ENCODE measurements at places on chromosomes 2 and 18.

- no peak for DNase-seq
Observed at GRCh38 chr2:119082821-119083400, 75.6 kb downstream of the C1QL2 start.

GRCh38 chr18:46214435-46214834, 110.2 kb downstream of the HAUS1 start:
- DNase-seq: no peak

DNA sequence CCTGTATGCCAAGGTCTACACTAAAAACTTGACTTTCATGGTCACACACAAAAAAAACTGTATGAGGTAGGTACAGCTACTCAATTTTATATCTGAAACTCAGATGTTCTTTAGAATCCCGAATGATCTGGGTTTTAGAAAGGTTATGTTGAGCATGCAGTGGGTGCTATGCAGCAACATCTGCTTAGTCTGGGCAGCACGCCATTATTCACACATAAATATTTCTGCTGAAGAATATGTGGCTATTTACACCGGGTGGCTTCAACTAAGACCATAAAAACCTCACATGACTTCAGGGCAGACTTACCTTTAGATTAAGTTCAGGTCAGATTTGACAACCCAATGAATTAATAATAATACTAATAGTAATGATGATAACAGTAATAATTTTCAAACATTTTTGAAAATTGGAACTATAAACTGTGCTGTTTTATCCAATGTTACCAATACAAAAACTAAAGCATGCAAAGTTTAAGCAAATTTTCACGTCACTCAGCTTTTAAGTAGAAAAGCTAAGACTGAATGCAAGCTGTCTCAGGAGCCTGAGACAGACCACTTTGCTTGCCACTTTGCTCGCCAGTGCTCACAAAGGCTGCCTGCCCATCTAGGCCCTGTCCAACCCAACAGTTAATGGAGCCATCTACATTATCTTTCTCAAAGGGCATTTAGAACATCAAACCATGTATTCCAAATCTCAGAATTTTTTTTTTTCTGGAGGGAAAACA, 292.0 kb downstream of the CNTNAP5 start:
- DNase-seq: no peak

DNA sequence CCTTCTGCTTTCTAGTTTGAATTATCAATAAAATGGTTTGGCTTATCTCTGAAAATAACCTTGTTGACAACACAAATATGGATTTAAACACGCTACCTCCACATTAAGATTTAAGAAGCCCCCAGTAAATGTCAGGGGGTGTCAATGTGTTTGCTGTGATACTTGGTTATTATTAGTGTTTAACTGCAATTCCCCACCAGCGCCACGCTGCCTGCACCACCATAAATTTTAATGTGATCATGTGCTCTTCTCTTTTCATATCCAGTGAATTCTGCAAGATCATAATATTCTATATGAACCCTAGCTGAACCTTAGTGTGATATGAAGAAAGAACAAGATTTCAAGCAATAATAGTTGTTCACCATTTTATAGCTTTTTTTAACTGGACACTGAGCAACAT, 330.7 kb downstream of the AGPS start:
- DNase-seq: no peak

GRCh38 chr2:161204846-161205245, 44.6 kb downstream of the TANK start:
- no peak for DNase-seq

- DNase-seq: no peak
Observed at GRCh38 chr2:179266271-179266670, 1.6 kb upstream of the SESTD1 start.

GRCh38 chr2:127762846-127763245, 48.1 kb downstream of the WDR33 start:
- DNase-seq: no peak

- DNase-seq: no peak
Observed at GRCh38 chr2:170461889-170462288, 253.2 kb upstream of the SP5 start.

- DNase-seq: no peak
Observed at GRCh38 chr18:43012951-43013350, 102.5 kb downstream of the RIT2 start.

GRCh38 chr2:97737421-97738178, 24.2 kb downstream of the ZAP70 start:
- DNase-seq: no peak

DNA sequence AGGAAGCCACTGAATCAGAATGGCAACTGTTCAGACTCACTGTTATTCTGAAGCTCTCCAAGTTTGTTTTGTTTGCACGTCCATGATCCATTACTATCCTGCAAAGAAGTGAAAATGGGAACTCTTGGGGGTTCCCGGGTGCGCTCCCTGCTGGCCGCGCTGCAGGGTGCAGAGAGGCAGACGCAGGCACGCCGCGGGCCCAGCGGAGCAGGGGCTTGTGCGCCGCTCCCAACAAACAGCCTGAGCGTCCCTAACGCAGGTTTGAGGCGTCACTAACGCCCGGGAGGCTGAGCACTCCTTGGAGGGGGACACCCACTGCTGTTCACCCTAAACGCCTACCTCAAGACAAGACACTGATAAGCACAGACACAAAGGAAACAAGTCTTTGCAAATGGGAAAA, 14.3 kb upstream of the PIEZO2 start:
- no peak for DNase-seq

- DNase-seq: no peak
Observed at GRCh38 chr2:217839073-217839749, 163.6 kb downstream of the TNS1 start.

GRCh38 chr2:98301469-98301868, 44.8 kb upstream of the CNGA3 start:
- DNase-seq: no peak

DNA sequence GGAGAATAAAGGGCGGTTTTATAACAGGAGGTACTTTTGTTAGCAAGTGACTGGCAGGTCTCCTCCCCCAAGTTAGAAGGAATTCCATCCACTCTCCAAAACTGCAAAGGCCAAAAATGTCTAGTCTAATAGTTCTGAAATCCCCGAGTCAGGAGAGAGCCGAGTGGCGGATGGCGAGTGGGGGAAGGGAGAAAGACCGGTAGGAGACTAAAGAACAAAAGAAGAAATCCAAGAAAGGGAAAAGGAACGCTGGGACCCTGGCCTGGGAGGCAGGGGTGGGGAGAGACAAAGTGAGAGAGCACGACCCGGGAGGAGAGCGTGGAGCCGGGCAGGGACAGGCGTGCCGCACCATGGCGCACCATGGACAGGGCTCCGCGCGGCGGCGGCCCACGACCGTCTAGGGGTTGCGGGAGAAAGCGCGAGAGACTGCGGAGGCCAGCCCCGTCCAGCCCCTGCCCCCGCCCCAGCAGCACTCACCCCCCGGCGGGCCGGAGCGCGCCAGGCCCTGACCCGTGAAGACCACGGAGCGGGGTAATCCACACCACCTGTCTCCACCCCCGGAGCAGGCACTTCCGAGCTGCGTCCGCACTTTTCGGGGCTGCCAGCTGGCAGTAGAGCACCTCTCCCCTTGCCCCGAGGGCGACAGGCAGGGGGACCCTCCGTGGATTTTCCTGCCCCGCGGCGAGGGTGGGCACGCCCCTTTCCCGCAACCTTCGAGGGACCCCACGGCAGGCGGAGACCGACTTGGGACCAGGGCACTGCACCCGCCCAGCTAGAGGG, 1.6 kb downstream of the CDH2 start:
- DNase-seq: no peak

DNA sequence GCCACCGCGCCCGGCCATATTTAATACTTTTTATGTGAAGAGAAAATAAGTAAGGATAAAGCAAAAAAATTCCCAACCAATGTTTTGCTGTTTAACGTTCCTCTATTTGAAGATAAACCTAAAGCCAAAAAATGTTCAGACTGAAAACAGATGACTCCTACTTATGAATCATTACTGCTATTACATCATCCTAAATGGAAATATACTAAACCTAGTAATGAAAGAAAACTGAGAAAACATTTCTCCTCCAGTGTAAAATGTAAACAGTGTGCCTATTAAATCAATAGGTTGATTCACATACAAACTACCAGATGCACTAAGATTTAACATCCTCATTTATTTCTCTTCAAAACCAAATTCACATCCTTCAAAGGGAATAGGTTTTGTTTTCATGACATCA, 43.5 kb downstream of the CWC22 start:
- no peak for DNase-seq

DNA sequence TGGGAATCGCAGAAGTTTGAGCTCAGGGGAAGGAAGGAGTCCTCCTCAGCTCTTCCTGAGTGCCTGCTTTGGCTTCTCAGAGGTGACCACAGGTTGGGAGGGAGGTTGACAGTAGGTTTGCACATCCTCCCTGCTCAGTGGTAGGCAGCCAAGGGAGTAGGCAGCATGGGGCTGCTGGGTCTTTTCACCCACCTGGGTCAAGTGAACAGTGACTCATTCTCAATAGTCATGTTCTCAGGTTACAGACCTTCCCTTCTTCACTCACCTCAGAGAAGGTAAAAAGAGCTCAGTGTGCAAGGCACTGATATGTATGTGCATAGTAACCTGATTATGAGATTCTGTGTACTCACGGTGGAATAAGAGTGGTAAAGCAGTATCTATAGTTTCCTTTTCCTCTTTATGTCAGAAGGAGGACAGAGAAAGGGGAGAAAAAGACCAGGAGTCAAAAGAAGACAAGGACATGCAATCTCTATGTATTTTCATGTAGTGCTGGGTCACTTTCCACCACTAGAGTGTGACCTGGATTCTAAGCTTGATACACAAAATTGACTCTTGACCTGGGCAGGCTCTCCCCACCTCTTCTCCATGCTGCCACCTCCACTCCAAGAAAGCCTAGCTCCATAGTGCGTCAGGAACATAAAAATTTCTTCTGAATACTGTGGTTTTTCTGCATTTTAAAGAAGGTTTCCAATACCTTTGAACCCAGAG, 36.5 kb upstream of the ASNSD1 start:
- DNase-seq: no peak

DNA sequence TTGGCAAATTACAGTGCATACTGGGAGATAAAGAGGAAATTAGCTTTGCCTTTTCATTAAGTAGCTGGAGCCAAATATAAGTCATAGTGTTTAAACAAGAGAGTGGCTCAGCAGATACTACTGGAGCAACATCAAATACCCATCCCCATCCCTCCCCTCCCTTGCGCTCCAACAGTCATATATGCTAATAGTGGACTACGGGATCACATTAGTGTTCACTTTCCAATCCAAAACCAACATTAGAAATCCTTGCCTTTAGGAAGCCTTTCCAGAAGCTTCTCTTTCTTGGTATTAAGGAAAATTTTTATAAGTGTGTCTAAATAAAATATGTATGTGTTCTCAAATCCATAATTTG, 1669.3 kb downstream of the SUCLG1 start:
- no peak for DNase-seq

DNA sequence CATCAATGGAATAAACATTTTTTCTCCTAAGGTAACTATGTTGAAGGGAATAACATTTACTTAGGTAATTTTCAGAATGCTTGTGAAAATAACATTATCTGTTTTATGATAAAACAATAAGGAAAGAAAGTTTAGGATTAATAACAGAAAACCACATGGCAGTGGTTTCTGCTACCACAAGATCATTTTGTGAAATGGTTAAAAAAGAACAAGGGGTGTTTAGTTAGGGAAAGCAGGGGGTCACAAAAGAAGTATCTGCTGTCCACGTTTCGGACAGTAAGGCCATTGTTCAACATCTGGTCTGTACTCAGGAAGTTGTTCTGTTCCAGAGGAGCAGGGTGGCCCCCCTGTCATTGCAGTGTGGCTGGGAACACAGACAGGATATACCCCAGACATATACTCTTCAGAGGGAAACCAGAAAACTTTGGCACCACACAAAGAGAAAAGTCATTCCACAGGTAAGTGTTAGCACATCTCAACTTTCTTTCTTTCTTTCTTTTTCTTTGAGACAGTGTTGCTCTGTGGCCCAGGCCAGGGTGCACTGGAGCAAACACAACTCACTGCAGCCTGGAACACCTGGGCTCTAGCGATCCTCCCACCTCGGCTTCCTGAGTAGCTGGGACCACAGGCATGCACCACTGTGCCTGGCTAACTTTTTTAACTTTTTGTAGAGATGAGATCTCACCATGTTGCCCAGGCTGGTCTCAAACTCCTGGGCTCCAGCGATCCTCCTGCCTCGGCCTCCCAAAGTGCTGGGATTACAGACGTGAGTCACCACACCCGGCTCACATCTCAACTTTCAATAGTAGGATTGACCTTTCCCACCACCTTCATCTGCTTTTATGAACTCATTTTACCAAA, 14.8 kb upstream of the ARL5A start:
- no peak for DNase-seq

DNA sequence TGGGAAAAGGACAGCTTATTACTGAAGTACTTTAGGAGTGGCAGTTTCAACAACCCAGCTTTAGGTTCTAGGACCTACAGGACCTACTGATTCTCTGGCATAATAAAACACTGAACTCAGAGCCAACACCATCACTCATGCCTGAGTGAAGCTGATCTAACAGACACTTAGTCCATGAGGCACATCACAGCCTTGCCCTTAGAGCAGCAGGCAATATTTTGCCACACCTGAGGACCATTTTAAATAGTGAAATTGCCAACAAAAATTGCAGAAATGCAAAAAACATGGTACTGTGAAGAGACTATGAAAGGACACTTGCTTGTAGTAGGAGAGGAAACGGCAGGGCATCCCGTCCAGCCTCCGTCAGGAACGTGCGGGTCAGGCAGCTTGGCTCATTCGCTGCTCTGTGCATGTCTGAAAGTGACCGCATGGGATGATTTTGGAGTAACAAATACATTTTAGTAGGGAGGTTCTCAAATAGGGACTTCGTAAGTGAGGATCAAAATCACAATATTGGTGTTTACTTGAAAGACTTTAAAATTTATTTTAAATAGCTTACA, 18.1 kb downstream of the CNOT11 start:
- DNase-seq: no peak

DNA sequence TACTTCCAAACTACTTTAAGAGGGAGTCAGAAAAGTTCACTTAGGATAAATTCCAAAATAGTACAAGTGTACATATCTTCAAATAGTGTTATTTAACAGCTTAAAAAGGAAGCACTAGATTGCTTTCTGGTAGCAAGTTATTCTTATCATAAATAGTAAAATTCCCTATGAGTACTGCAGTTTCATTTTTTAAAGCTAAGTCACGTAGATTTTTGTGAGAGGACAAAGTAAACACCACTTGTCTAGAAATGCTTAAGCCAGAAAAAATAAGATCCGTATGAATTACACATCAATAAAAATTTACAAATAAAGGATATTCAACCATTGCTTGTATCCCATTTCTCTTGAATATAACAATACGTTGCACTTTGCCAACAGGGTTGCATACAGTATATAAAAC, 19.2 kb downstream of the HNRNPLL start:
- no peak for DNase-seq

DNA sequence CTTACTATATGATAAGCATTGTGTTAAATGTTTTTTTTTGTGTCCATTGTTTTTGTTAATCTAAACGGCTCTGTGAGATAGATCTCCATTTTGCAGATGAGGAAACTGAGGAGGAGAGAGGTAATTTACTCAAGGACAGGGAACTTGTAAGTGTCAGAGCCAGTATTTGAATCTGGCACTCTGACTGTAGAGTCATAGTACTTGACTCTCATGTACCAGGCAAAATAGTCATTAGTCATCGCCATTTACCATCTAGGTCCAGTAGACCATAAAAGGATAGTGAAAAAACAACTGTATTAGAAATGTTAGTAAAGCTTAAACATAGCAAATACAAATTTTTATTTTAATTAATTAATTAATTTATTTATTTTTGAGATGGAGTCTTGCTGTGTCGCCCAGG, 4.8 kb downstream of the PSMD14 start:
- DNase-seq: no peak
